ENCODE measurements at places on chromosomes 6 and 20. TPM values are rescaled to one million over a fixed set of nuclear protein-coding genes. Genes with fewer than 3 reads are reported as not detected.

DNA sequence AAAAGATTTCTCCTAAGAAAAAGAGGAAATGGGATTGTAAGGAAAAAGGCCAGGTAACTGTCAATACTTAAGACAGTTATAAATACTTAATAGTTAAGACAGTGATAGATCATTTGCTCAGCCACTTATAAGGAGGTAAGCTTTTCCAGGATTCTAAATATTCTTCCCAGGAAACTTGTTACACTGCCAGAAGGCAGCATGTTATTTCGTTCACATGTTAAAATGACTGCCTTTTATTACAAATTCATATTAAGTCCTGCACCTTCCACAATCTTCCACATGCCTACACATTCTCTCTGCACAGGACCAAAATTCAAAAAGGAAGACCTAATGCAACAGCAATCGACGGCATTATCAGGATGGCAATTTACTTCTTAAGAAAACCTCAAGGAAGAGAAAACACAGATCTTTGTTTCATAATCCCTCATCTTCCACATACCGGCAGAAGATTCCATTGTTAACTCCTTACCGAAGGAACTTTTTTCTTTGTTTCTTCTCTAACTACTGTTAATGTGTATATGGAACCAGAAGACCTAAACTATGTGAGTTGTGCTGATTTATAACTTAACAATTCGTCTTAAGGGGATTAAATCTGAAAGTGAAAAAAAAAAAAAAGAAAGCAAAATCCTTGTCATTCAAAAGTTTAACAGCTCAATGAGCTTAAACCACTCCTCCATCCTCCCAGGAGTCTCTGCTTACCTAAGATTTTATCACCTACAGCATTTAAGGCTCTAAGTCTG lies 799 bp downstream of the TAAR2 start:
- H3K4me3 ChIP-seq = no peak overlapping the region
- no peaks in the 10 kb centered on the region for H3K4me1 ChIP-seq
- H3K36me3 ChIP-seq = no peaks in the 10 kb centered on the region
- no peak for DNase-seq

- no peak for DNase-seq
- no peaks in the 10 kb centered on the region for H3K4me1 ChIP-seq
- no peaks in the 10 kb centered on the region for H3K36me3 ChIP-seq
These were observed 626.3 kb downstream of the TENT5A start for GRCh38 chr6:81126150-81126549.

- H3K27me3 ChIP-seq = no peaks in the 10 kb centered on the region
- H3K4me3 ChIP-seq = no peak overlapping the region
- DNase-seq = no peak
- H3K36me3 ChIP-seq = peaks cover 15% of the 10 kb centered on the region
- H3K4me1 ChIP-seq = peaks cover 21% of the 10 kb centered on the region
These were observed 295.6 kb downstream of the ZFAND3 start for GRCh38 chr6:38114976-38115625.

DNA sequence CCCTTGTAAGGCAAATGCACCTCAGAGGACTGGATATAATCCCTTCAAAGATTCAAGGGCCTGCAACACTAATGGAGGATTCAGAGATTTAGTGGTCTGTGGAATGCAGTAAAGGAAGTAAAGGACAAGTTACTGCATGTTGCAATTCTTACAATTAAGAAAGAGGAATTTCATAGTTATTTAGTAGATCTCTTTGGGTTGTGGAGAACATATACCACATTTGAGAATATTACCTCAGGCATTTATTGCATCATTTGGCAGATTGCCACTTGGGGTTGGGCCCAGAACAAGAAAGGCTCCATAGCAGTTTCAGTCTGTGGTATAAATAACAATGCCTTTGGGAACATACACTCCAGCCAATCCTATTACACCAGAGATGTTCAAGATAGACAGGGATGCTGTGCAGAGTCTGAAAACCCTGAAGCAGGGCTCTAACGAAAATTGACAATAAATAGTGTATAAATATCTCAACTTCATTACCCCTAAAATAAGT lies 20.9 kb upstream of the EPM2A start:
- H3K36me3 ChIP-seq = no peaks in the 10 kb centered on the region
- peak overlapping the region; percentile 67 for H3K27ac ChIP-seq
- H3K4me3 ChIP-seq = no peak overlapping the region
- no peak for DNase-seq
- no peaks in the 10 kb centered on the region for H3K27me3 ChIP-seq

DNA sequence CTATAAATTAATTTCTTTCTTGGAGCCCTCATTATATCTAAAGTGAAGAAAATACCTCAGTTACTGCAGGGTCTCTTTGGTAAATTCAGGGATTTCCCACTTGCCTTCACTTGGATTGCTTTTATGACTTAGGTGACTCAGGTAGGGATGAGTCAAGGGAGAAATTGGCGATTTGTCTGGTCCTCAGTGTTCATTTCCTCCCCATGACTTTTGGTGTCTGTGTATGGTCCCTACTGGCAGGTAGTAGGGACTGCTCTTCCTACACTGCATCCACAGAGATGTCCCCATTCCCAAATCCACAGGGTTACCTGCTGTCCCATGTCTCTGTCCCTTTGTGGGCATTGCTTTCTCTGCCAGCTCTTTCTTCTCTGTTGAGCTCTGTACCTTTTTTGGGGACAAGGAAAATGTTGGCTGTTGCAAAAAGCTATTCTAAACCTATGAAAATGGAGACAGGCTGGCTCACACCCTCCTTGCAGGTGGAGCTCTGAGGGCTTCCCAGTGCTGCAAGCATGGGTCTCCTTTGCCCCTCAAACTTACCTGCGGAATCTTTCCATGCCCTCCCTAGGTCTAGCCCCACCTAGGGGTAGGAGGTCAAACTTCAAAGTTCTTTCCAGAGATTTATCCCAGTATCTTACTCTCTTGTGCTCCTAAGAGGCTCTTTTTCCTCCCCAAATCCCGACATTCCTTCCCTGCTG lies 211.9 kb downstream of the ZNF217 start:
- peaks cover 10% of the 10 kb centered on the region for H3K27me3 ChIP-seq
- H3K4me3 ChIP-seq = no peak overlapping the region
- no peak overlapping the region for H3K27ac ChIP-seq

GRCh38 chr20:40925829-40926510 lies 102.7 kb upstream of the TOP1 start:
- peak; percentile 44 for DNase-seq
- no peak overlapping the region for H3K27ac ChIP-seq
- no peak overlapping the region for H3K4me3 ChIP-seq
- no peaks in the 10 kb centered on the region for H3K36me3 ChIP-seq
- H3K27me3 ChIP-seq = peaks cover 35% of the 10 kb centered on the region
- H3K4me1 ChIP-seq = no peaks in the 10 kb centered on the region

MBOAT1 gene
- total RNA-seq = 6.5 TPM

HDGFL1 gene
- total RNA-seq = not detected

GRCh38 chr6:136990754-136991153 lies 54.0 kb downstream of the IL20RA start:
- H3K4me3 ChIP-seq = peak overlapping the region; percentile 75
- no peak for DNase-seq
- no peaks in the 10 kb centered on the region for H3K36me3 ChIP-seq

- H3K27me3 ChIP-seq = no peaks in the 10 kb centered on the region
- H3K4me3 ChIP-seq = no peak overlapping the region
- DNase-seq = no peak
These were observed 41.0 kb downstream of the POU3F2 start for GRCh38 chr6:98875375-98875774.

SLC26A8 gene
- not detected for total RNA-seq

- no peak overlapping the region for H3K4me3 ChIP-seq
- no peak for DNase-seq
- no peak overlapping the region for H3K27ac ChIP-seq
- no peaks in the 10 kb centered on the region for H3K36me3 ChIP-seq
- no peaks in the 10 kb centered on the region for H3K27me3 ChIP-seq
- no peaks in the 10 kb centered on the region for H3K4me1 ChIP-seq
These were observed 100.9 kb upstream of the SAMD5 start for GRCh38 chr6:147407571-147407970.

DNA sequence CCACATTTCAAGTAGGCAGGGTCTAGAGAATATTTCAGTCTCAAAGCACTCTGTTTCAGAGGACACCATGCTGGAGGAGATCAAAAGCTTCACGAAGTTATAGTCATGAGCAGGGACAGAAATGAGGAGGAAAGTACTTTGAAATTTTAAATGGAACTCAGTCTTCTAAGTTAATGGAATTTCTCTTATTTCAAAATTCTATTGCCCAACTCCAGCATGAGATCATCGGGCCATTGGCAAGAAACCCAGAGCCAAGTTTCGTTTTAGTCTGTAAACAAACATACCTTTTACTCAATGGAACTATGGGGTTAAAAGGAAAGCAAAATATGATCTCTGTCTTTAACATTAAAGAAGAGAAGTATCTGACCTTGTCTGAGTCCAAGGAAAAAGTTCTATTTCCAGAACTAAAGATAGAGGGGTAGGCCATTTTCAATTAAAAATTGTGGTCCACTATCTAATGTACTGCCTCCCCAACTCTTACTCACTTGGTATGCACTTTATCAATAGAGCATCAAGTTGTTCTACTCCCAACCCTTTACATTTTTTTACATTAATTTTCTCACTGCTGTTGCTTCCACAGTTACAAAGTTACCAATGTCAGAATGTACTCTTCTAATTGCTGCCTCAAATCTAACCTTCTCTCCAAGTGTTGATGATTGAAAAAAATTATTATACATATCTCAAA lies 235.3 kb upstream of the NRSN1 start:
- no peak overlapping the region for H3K4me3 ChIP-seq
- H3K27me3 ChIP-seq = no peaks in the 10 kb centered on the region
- no peak overlapping the region for H3K27ac ChIP-seq
- no peaks in the 10 kb centered on the region for H3K36me3 ChIP-seq
- H3K4me1 ChIP-seq = no peaks in the 10 kb centered on the region

DNA sequence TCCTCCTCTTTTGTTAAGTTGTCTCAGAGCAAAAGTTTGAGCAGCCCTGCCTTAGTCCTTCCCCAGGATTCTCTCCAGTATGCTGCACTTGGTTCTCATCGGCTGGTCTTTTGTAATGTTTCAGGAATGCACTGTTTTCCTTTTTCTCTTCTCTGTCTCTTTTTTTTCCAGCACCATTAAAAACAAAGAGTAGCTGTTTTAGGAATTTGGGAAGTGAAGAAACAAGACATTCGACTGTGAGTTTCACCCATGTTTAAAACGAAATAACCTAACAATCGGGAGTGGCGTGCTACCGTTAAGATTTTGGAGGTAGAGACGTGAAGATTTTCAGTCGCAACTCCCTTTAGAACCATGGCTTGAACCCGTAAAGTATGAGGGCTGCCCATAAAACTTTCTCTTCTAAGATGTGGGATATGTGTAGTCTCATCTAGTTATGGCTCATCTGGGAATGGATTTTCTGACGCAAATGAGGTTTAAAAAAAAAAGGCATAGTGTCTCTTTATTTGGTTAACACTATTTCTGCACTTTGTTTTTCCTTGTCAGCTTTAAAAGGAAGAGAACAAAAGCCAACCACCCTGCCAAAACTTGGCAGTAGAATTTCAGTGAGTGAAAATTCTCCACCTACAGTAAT lies 35.9 kb upstream of the RAB23 start:
- no peak for DNase-seq
- H3K4me3 ChIP-seq = peak overlapping the region; percentile 55
- H3K36me3 ChIP-seq = no peaks in the 10 kb centered on the region

DNA sequence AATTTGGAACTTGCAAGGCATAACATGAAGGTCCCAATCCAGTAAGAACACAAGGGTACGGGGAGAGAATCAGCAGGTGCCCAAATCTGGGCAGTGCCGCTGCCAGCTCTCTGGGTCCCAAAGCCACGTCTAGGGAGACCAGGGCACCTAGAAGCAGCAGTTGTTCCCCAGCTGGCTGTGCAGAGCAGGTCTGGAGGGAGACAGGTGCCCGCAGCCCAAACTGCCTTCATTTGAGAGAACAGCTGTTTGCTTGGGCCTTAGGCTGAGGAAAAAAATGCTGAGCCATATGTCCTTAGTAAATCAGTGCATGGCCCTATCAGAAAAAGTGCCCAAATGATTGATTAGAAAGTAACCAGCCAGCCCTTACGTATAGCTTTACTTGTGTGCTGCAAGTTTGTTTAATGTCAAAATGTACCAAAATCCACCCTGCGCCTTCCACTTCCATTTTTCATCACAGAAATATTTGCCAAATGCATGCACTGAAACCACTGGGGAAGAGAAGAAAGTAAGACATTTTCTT lies 9.1 kb upstream of the PRELID3B start:
- peaks cover 33% of the 10 kb centered on the region for H3K27me3 ChIP-seq
- no peak overlapping the region for H3K4me3 ChIP-seq

DNA sequence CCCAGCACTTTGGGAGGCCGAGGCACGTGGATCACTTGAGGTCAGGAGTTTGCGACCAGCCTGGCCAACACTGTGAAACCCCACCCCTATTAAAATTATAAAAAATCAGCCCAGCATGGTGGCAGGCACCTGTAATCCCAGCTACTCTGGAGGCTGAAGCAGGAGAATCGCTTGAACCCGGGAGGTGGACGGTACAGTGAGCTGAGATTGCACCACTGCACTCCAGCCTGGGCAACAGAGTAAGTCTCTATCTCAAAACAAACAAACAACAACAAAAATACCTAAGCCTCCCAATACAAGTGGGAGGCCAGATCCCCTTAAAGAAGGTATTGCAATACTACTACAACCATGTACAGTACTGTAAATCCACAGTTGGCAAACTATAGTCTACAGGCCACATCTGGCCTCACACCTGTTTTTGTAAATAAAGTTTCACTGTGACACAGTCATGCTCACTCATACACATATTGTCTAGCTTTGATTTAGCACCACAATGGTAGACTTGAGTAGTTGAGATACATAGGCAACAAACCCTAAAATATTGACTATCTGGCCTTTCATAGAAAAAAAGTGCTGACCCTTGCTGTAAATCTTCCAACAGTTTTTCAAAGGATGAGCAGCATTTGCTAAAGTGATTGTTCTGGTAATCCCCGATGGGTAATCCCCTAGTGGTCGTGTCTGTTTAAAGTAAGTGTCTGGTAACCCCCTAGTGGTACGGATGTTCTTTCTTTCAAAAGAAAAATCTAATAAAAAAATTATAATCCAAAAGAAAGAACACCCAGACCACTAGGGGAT lies 202.0 kb downstream of the RNGTT start:
- H3K27ac ChIP-seq = no peak overlapping the region
- DNase-seq = no peak
- H3K4me3 ChIP-seq = no peak overlapping the region
- peaks cover 9% of the 10 kb centered on the region for H3K36me3 ChIP-seq
- H3K4me1 ChIP-seq = peaks cover 16% of the 10 kb centered on the region

- H3K27me3 ChIP-seq = no peaks in the 10 kb centered on the region
- peaks cover 20% of the 10 kb centered on the region for H3K36me3 ChIP-seq
- peaks cover 54% of the 10 kb centered on the region for H3K4me1 ChIP-seq
- DNase-seq = no peak
- H3K4me3 ChIP-seq = no peak overlapping the region
These were observed 25.5 kb downstream of the ENTPD6 start for GRCh38 chr20:25220810-25221591.

CPNE5 gene
- not detected for total RNA-seq

TNFRSF6B gene
- 0.84 TPM for total RNA-seq

OR12D3 gene
- not detected for total RNA-seq

Measured in osteocyte (in vitro differentiated cells).